ENCODE measurements at places on chromosomes 6 and 20. TPM values are rescaled to one million over a fixed set of nuclear protein-coding genes. Genes with fewer than 3 reads are reported as not detected.

SPATA25 gene
- 0.21 TPM for total RNA-seq

FKBP1C gene
- 0.41 TPM for total RNA-seq

GJA1 gene
- total RNA-seq: 59.4 TPM

FOXC1 gene
- 4.6 TPM for total RNA-seq

SLC44A4 gene
- total RNA-seq: not detected

RNF39 gene
- not detected for total RNA-seq

SASH1 gene
- total RNA-seq: 6.8 TPM

RIPPLY2 gene
- total RNA-seq: not detected

PXMP4 gene
- 11.2 TPM for total RNA-seq

MAFB gene
- 0.62 TPM for total RNA-seq

OXT gene
- not detected for total RNA-seq

CLDN20 gene
- total RNA-seq: not detected

ALDH8A1 gene
- total RNA-seq: 0.69 TPM

HDGFL1 gene
- not detected for total RNA-seq

- no peak for DNase-seq
Measured at GRCh38 chr6:115004982-115005381, 662.2 kb upstream of the HS3ST5 start.

- peak; percentile 33 for DNase-seq
Measured at GRCh38 chr6:37456126-37456525, 23.1 kb downstream of the CMTR1 start.

GRCh38 chr6:99305021-99305554 lies 44.4 kb downstream of the FAXC start:
- no peak for DNase-seq

GRCh38 chr20:19019734-19020364 lies 192.6 kb upstream of the SLC24A3 start:
- DNase-seq: no peak

DNA sequence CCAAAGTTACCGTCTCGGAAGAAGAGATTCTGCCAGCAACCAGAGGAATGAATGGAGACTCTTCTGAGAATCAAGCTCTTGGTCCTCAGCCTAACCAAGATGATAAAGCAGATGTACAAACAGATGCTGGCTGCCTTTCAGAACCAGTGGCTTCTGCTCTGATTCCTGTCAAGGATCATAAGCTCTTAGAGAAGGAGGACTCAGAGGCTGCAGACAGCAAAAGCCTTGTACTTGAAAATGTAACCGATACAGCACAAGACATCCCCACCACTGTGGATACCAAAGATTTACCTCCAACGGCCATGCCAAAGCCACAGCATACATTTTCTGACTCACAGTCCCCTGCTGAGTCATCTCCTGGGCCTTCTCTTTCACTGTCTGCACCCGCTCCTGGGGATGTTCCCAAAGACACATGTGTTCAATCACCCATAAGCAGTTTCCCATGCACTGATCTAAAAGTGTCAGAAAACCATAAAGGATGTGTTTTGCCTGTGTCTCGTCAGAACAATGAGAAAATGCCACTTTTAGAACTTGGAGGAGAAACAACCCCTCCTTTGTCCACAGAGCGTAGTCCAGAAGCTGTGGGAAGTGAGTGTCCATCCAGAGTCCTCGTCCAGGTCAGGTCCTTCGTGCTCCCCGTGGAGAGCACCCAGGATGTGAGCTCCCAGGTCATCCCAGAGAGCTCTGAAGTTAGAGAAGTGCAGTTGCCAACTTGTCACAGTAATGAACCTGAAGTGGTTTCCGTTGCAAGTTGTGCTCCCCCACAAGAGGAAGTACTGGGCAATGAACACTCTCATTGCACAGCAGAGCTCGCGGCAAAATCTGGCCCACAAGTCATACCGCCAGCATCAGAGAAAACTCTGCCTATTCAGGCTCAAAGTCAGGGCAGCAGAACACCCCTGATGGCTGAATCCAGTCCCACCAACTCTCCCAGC lies 109.6 kb downstream of the RTN4IP1 start:
- DNase-seq: peak; percentile 95

DNA sequence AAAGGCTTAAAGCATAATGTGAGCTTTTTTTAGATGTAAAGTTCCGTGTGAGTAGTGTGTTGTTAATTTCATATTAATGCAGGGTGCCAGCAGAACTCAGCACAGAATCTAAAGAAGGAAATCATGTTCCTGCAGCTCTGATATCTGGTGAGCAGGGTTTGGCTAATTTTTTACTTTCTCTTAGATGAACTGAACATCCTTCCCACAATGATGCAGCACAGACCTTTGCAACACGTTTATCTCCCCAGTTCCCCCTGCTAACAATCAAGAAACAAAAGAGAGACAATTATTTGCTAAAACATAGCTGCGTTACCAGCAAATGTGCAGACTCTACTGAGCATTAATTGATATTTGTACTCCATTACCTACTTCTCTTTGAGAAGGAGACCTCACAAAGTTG lies 39.1 kb upstream of the ATXN1 start:
- DNase-seq: no peak

- DNase-seq: no peak
Measured at GRCh38 chr20:38065764-38066375, 32.3 kb downstream of the RPRD1B start.

DNA sequence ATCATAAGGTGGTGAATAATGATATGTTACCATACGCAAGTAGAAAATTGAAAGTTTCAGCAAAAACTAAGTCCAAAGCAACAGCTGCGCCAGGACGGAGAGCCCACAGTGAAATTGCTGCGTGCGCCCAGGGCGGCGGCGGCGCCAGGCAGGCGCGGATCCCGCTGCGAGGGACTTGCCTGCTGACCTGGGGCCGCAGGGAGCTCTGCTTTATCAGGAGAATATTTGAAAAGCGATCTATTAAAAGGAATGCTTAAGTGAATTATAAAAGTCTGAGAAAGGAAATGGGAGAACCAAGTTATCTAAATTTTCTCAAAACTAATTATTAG lies 85.4 kb downstream of the THBS2 start:
- no peak for DNase-seq

- no peak for DNase-seq
Measured at GRCh38 chr20:20820104-20820503, 107.7 kb upstream of the RALGAPA2 start.

GRCh38 chr6:110528930-110529325 lies 52.5 kb upstream of the SLC22A16 start:
- no peak for DNase-seq

DNA sequence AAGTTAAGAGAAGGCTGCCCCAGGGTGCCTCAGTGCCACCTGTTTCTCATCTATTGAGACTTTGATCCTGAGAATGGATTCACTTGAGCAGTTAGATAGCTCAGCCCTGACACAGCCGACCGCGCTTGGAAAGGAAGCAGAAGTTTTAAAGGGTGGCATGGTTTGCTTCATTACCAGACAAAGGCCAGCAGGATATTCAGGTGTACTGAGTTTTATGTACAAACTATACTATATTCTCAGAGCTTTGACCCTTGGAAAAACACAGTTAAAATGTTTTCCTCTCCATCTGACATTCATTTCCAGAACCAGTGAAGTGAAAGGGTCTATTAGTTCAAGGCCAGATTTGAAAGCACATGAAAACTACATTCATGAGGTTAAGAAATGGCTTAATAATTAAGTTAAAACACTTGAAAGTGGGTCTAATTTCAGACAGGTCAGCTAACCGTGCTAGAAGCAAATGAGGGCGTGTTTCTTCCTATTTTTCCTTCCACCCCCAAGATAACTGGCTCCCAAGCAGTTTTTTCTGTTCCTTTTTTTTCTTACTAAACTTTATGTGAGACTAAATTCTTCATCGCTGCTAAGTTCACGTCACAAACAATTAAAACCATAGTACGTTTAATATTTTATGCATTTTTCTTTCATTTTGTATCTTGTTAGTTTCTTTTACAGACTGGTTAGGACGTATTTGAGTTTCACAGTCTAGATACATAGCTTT lies 385.3 kb upstream of the SOX4 start:
- no peak for DNase-seq

DNA sequence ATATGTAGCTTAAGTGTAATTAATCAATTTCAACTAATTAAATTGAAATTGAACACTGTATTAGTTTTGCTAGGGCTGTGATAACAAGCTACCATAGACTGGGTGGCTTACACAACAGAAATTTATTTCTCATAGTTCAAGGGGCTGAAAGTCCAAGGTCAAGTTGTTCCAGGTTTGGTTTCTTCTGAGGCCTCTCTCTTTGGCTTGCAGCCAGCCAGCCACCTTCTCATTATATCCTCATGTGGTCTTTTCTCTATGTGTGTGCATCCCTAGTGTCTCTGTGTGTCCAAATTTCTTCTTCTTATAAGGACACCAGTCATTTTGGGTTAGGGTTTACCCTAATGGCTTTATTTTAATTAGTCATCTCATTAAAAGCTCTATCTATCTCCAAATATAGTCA lies 611.7 kb downstream of the UTRN start:
- DNase-seq: peak; percentile 6

GRCh38 chr6:36758516-36759147 lies 61.0 kb downstream of the RAB44 start:
- DNase-seq: no peak

DNA sequence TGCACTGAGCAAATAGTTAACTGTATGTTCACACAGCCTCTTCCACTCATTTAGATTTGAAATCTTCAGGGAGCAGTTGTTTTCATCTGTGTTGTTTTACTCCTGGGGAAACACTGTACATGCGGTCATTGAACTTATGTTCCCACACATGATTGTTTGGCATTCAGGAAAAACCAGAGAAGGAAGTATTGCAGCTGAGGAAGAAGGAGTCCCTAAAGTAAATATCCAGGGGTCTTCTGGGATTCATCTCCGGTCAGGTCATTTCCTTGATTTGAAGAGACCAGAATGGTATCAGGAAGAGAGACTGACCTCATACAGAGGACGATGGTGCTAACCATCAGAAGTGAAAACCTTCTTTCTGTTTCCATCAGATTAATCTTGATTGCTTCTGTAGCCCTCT lies 52.5 kb downstream of the DCBLD1 start:
- DNase-seq: no peak

DNA sequence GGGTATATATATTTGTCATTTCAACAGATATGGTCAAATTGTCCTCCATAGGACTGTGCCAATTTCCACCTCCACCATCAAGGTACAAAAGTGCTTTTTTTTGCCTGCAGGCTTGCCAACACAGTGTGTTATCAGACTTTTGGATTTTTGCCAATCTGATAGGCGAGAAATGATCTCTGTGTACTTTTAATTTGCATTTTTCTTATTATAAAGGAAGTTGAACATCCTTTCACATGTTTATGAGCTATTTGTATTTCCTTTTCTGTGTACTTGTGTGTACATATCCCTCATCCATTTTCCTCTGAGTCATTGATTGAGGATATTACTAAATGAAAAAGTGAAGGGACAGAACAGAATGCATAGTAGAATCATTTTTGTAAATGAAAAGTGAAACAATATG lies 39.0 kb upstream of the PTPN1 start:
- no peak for DNase-seq

DNA sequence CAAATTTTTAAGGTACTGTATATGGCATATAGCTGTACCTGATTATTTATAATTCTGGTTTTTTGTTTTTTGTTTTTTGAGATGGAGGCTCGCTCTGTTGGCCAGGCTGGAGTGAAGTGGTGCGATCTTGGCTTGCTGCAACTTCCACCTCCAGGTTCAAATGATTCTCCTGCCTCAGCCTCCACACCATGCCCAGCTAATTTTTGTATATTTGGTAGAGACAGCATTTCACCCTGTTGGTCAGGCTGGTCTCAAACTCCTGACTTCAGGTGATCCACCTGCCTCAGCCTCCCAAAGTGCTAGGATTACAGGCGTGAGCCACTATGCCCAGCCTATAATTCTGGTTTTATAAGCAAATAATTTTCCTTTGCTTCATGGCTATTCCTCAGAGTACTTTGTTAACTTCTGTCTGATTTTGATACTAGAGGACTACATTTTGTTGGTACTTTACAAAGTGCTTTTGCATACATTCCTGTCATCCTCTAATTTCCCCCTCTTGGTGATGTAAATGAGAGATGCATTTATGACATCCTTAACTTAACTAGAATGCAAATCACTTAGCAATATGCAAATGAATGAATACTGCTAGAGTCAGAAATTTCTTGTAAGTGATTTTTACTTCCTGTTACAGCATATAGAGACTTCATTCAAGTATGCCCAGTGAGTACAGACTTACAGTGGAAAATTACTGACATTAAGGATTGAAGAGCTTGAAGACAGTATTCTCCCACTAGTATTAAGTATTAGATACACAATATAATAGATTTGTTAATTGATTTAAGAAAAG lies 35.7 kb upstream of the ARID1B start:
- DNase-seq: no peak

- no peak for DNase-seq
Measured at GRCh38 chr6:42777126-42777822, 4.6 kb upstream of the BICRAL start.

- no peak for DNase-seq
Measured at GRCh38 chr20:507761-508332, 35.7 kb downstream of the CSNK2A1 start.

- no peak for DNase-seq
Measured at GRCh38 chr6:143055213-143055612, 5.5 kb upstream of the AIG1 start.

- DNase-seq: peak; percentile 16
Measured at GRCh38 chr6:144263786-144264185, 21.3 kb upstream of the UTRN start.

GRCh38 chr6:105600336-105601260 lies 197.7 kb upstream of the PREP start:
- peak; percentile 68 for DNase-seq

Measured in A172 (cell line).